ENCODE measurements at places on chromosomes 16 and 17.

- no peak for DNase-seq
Observed at GRCh38 chr17:49694847-49695697, 12.7 kb downstream of the SLC35B1 start.

- no peak for DNase-seq
Observed at GRCh38 chr17:12318571-12319266, 298.0 kb downstream of the MAP2K4 start.

DNA sequence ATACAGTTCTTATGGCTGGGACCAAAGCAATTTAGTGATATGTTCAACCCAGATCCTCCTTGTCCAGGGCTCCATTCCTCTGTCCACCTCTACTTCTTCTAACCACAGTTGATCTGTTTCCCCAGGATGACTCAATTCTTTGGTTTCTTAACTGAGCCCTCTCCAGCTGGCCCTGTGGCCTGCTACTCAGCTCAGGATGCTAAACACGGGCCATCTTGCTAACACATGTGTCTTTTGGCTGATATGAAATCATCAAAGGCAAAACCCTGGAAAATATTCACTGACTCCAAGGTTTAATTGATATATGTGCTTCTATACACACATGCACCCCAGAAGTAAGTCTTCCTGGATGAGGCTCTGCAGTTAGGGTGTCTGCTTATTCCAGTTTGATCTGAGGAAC is 43.8 kb downstream of the SHISA6 start:
- no peak for DNase-seq

- peak; percentile 69 for DNase-seq
Observed at GRCh38 chr17:57999496-58000017, 7.5 kb downstream of the SRSF1 start.

DNA sequence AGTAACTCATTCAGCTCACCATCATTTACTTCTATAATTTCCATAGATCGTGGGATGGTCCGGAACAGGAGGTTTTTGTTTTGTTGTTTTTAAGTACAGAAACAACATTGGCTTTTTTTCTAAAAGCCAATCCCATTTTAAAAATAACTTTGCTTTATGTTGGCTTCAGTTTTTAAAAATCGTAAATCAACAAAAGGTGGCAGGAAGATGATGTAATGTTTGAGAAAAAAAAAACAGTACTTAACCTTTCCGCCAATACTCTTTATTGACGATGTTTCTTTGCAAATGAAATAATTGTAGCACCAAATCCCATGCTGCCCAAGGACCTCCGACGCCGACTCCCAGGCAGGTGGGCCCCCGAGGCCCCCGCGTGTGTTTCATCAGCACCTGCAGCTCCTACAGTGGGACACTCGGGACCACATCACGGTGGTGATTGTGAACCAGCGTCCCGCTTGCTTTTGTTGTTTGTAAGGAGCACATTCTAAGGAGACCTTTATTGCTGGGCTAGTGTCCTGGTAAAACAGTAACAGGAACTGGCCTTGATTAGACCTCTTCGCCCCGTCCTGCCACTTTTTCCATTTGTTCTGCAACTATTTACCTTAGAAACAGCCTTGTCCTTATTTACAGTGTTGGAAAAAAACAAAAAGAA is 140.2 kb upstream of the CHMP6 start:
- no peak for DNase-seq

DNA sequence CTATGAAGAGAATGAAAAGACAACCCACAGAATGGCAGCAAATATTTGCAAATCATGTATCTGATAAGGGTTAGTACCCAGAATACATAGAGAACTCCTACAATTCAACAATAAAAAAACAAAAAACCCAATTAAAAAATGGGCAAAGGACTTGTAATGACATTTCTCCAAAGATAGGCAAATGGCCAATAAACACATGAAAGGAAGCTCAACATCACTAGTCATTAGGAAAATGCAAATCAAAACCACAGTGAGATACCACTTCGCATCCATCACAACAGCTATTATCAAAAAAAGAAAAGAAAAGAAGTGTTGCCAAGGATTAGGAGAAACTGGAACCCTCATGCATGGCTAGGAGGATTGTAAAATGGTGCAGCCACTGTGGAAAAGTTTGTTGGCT is 45.1 kb upstream of the ARL6IP1 start:
- DNase-seq: no peak

DNA sequence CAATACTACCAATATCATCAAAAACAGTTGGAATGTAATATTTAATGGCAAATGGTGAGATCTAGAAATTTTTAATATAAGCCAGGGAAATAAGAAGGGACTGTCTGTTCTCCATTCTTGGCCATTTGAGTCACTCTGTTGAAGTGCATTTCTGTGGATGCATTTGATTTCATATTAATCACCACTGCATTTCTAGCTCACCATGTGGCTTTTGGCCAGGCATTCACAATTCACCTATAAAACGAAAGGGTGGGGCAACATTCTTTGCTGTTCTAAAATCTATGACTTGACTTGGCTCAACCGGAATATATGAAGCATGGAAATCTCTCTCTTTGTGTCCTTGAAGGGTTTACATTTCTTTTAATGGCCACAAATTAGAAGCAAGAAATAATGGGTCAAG is 483.0 kb downstream of the SLC39A11 start:
- peak; percentile 67 for DNase-seq

DNA sequence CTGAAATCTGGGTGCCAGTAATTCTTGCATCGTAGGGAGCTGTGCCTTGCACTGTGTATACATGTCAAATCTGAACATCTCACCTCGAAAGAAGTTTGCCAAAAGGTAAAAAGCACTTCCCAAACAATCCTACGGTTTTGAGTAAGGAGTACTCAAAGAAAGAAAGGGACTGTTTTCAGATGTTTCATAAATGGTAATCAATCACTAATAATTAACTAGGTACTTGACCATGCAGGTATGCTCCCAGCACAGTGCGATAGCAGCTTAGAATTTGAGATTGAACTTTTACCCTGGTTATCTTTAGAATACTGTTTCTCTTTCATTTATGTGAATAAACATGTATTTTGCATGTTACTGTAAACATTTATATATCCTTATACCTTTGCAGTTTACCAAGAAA is 39.0 kb downstream of the PRKCA start:
- DNase-seq: no peak

- no peak for DNase-seq
Observed at GRCh38 chr17:64554028-64554637, 47.4 kb downstream of the CEP95 start.

GRCh38 chr16:11596572-11597226 is 10.0 kb upstream of the LITAF start:
- DNase-seq: no peak

DNA sequence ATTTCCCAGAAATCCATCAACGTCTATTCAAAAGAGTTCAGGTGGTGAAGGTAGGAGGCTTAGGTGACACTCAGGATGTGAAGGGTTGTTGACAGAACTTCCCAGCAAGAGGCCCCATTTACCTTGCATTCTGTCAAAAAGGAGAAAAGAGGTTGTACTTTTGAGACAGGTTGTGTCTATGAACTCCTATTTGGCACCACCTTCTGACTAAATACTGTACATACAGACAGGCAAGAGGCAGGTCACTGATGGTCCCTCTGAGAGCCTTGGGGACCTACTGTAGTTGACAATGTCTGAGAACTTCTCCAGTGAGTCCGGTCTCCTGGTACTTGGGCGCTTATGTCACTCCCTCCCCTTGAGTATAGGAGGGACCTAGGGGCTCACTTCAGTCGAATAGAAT is 479.3 kb upstream of the ZFHX3 start:
- no peak for DNase-seq

DNA sequence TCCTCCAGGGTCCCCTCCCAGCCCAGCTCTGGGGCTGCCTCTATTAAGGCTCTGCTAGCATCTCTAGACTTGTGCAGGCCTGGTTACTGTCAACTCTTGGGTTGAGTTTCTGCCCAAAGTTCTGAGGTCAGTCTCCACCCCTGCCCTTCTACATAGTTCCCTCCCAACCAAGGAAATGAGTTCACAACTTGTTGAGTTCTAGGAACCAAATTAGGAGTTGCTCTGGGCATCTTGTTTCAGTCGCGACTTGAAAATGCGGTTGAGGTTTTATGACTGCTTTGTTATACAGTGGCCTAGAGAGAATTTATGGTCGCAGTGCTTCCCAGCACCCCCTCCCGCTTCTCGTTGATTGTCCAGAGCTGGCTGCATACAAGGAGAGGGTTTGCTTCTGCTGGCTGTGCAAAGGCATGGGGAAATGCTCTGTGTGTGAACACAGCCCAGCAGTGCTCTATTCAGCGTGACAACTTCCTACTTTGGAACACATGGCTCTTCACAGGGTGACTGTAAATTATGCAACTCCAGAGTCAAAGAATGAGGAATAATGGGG is 20.2 kb downstream of the GNAO1 start:
- peak; percentile 31 for DNase-seq

DNA sequence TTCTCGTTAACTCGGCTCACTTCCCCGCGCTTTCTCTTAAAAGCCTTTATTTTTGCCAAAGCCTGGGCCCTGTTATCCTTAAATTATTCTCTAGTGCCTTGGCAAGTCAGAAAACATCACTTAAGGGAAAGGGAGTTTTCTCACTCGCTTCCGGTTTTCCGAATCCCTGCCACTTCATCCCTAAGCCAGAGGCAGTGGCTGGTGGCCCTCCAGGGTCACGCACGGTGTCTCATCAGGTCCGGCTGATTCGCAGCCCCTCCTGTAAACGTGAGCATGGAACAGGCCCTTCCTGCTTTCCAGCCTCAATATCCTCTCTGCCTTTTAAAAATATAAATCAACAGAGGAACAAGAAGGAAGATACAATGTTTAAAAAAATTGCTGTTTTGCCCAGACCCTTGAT is 142.5 kb upstream of the CHMP6 start:
- DNase-seq: no peak

- peak; percentile 45 for DNase-seq
Observed at GRCh38 chr17:55157165-55157564, 107.6 kb upstream of the HLF start.

- no peak for DNase-seq
Observed at GRCh38 chr17:69088643-69089200, 28.0 kb upstream of the ABCA9 start.

DNA sequence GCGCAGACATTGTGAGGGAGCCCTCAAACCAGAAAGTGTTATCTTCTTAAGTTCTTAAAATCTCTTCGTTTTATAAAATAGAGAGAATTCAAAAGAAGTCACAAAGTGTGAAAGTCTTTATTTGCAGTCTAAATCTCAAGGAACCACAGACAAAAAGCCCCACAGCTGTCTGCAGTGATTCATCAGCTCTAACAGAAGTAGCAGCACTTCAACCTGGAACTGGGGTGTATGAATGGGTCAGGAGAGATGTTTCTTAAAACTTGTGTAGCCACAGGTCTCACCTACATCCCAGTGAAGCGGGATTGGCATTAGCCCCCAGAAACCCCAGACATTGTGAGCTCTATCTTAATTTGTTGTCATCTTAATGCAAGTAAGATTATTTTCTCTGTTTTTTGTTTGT is 61.1 kb downstream of the CDYL2 start:
- no peak for DNase-seq

- peak; percentile 86 for DNase-seq
Observed at GRCh38 chr17:42311240-42312034, 23.1 kb downstream of the STAT5A start.

DNA sequence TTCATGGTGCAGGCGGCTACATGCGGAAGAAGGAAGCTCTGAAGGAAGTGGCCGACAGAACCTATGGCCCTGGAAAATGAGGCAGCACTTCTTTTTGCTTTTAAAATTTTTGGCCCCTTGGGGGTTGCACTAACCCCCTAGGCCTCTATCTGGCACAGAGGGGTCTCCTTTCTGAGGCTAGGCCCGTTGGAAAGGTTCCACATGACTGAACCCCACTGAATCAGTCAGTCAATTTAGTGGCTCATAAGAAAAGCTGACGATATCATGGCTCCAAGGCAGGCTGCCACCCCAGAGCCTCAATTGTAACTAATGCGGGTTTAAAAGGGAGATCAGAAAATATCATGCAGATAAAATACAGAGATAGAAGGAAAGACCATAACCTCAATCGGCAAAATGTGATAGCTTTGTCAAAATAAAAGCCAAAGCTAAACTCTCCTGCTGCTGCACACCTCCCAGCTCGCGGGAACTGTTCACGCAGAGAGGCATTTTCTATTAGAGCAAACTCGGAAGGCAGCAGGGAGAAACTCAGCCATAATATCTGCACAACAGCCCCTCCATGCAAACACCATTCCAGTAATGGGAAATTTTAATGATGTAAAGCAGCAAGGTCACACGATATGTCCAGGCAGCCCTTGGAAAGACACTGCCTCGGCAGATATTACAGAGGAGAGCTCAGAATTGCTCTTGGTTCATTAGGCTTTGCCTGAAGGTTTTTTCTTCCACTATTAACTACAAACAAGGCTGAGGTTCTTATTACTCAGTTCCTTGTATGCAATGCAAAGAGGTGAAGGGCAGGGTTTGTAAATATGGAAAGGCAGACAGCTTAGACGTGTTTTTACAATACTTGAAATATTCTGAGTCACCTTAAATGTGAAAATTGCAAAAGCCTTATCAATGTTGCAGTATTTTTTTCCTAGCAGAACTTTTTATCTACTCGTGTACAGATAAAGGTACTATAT is 200.4 kb upstream of the PMFBP1 start:
- no peak for DNase-seq

- no peak for DNase-seq
Observed at GRCh38 chr17:67606896-67607604, 110.7 kb upstream of the NOL11 start.

GRCh38 chr16:6160303-6160702 is 1062.7 kb upstream of the EEF2KMT start:
- DNase-seq: no peak

- no peak for DNase-seq
Observed at GRCh38 chr17:73568934-73569333, 75.3 kb downstream of the SDK2 start.

GRCh38 chr17:74380959-74381808 is 13.9 kb downstream of the GPR142 start:
- no peak for DNase-seq

- DNase-seq: no peak
Observed at GRCh38 chr16:15605839-15606517, 37.0 kb downstream of the MARF1 start.

- no peak for DNase-seq
Observed at GRCh38 chr17:42780851-42781638, 635 bp downstream of the WNK4 start.

- no peak for DNase-seq
Observed at GRCh38 chr16:56278196-56278855, 87.0 kb downstream of the GNAO1 start.

GRCh38 chr17:21201298-21201595 is 12.7 kb downstream of the TMEM11 start:
- DNase-seq: no peak

Measured in fibroblast of skin of right quadriceps (primary cell).